ENCODE measurements at places on chromosomes 2 and 18.

DNA sequence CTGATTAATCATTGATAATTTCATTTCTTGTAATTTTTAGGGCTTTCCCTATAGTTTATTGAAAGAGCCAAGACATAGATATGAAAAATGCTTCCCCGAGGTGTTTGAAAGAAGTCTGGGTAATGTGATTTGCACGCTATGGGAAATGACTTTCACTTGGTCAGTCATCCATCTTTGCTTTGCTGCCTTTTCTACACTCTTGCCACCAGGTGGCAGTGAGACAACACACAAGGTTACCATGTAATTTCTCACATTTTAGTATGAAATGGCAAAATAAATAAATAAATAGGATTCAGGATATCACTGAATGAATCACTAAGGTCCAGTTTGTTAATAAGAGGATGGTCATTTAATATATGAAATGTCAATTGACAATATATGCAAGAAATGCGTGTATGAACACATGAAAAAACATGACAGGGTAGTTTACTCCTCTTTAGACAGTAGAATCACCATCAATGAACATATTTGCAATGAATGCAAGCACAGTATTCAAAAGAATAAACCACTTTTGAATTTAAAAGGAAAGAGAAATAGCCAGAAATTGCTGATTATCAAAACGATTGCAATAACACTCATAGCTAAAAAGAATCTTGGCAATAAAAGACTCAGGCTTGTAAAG, 52.2 kb upstream of the KCNH7 start:
- DNase-seq = no peak

GRCh38 chr18:23281626-23282436, 146.5 kb downstream of the CABLES1 start:
- DNase-seq = no peak

- no peak for DNase-seq
Measured at GRCh38 chr18:35490894-35491699, 6.7 kb downstream of the INO80C start.

DNA sequence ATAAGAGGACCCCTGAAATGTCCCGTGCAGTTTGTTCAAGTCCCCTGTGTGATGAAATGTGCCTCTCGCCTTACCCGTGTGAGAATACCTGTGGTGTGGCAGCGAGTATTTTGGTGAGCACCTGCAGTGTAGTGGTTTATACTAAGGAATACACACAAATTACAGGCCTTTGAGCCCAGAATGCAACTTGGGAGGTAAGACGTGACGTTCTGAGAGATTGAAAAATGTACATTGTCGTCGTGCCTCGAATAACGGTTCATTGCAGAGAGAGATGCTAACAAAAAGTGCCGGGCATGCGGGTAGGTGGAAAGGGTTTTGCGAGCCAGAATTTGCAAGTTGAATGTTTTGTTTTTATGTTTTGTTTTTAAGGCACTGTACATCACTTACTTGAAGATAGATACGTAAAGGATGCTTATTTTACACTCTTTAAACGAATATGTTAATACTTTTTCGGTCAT, 867 bp downstream of the RBBP8 start:
- no peak for DNase-seq

DNA sequence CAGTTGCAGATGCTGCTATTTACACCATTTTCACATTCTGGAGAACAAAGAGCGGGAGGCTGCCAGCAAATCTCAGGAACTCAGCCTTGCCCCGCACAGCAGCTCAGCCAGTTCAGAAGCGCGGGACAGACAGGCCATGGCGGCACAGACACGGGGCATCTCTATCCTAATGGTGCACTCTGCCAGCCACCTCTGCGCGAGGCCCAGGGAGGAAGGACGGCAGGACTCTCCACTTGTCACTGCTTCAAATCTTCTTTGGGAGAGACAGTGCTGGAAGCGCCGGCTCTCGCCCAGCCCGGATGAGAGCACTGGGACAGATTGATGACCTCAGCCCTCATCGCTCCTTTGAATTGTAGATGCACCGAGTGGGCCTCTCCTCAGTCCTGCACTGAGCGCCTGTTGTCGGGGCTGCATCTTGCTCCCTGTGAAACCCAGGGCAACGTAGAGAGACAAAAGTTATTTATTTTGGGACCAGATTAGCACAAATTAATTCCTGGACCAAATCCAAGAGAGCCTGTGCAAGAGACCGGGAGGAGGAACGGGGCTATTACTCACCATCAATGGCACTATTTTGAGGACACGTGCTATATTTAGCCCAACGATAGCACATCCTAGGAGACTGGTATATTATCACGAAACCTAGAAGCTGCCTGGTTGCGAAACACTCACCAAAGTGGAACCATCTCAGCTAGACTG, 211.4 kb upstream of the SMIM21 start:
- DNase-seq = no peak

- no peak for DNase-seq
Measured at GRCh38 chr2:53509831-53510388, 257.7 kb upstream of the CHAC2 start.

DNA sequence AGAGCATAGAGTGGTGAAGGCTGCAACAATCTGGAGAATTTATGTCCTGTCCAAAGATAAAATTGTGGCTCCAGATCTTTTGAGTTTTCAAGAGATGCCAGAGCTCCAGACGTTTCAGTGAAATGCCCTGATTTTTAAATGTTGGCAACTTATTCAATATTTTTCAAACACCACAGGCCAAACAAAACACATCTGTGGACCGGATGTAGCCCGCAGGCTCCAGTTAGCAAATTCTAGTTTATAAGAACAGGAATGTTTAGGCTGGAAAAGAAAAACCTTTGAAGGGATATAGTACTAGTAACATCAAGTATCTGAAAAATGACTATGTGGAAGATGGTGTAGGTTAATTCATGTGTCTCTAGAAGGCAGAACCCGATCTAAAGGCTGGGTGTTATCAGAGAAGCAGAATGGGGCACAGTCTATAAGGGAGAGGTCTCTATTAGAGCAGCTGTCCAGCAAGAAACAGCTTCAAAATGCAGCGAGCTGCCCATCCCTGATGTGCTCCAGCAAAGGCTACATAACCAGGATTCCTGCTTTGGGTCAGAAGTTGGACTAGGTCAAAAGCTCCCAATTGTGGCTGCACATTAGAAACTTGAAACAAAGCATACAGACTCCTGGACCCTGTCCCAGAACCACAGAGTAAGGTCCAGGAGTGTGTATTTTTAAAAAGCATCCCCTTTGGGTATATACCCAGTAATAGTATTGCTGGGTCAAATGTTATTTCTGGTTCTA, 105.9 kb downstream of the ANKRD44 start:
- DNase-seq = no peak

GRCh38 chr18:24837066-24837465, 376.6 kb downstream of the HRH4 start:
- DNase-seq = no peak

All from bone marrow (tissue), 2 donors.